Stimulated activated CD8-positive, alpha-beta memory T cell treated with anti-CD3 and anti-CD28 coated beads, Interleukin-12 subunit alpha, Interleukin-12 subunit beta, amount 100 ng/mL, for 1 hour (primary cell): ENCODE measurements at places on chromosomes 1 and 21.

- DNase-seq, result no peak
Measured at GRCh38 chr1:174535207-174535606, 87.4 kb downstream of the GPR52 start.

- DNase-seq, result no peak
Measured at GRCh38 chr21:42108554-42109340, 37.6 kb downstream of the UMODL1 start.

DNA sequence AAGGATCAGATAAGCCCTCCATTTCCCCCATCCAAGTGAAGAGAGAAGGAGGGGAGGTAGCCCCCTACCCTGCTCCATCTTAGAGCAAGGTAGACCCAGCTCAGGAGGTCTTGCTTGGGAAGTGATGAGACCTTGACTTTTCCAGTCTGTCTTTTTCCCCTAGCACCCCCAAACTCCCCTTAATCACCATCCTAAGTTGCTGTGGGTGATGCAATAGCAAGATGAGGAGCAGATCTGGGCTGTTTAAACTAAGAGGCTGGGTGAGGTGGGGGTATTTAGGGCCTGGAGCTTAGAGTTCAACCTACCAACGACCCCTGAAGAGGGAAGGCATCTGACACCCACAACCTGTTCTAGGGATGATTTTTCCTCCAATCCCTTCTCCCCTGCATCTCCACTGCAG is 1.7 kb downstream of the ATP1A2 start:
- no peak for DNase-seq

DNA sequence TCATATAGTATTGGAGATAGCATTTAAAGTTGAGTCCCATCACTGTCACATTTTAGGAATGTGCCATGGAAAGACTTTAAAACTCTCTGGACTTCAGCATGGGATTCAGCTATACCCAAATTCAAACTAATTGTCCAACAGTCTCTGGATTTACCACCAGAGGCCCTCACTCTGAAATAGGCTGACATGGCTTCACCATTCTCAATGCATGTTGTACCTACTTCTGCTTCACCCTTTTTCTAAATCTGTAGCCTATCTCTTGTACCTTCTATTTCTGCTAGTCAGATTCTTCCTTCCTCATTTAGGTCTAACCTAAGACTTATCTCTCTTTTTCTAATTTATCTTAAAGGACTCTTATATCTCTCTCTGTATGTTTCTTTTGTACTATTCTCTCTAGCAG is 512.7 kb upstream of the ZRANB2 start:
- no peak for DNase-seq

- DNase-seq, result no peak
Measured at GRCh38 chr1:30412241-30413110, 310.9 kb downstream of the MATN1 start.

GRCh38 chr1:67053535-67053784 is 488 bp downstream of the SLC35D1 start:
- no peak for DNase-seq
